Spinal cord (tissue), 10 donors: ENCODE measurements at places on chromosomes 13 and 19. TPM values are rescaled to one million over a fixed set of nuclear protein-coding genes. Genes with fewer than 3 reads are reported as not detected.

DNA sequence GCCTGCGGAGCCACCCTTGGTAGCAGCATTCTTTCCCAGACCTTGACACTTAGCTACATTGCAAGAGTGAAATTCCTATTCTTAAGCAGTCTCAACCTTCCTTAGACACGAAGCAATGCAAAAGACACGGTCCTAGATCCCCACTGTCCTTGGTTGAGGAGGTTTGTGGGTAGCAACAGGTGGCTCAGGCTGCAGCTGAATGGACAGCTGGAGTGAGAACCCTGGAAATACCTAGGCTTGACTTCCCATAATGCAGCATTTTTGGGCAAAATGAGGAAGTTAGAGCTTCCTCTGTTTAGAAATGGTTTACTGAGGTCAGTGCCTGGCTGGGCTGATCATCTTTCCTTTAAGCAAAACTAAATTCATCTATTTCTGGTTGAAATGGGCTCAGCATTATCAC is 296.6 kb downstream of the RFC3 start:
- DNase-seq, result no peak

DNA sequence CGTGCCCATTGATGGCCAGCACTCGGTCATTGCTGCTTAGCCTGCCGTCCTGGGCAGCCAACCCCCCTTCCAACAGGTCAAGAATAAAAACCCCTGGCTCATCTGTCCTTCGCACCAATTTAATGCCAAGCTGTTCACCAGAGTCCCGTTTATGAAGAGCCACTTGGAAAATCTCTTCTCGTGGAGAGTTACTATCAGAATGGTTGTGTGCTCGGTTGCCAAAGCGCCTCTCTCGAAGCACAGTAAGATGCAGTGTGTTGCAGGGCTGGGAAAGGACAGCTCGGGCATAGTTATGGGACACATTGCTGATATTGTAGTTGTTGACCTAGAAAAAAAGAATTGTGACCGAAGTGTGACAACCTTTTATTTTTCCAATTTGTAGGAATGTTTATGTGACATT is 57.9 kb downstream of the LNX2 start:
- DNase-seq, result no peak

MCEMP1 gene
- 1.7 TPM for total RNA-seq

- no peak for DNase-seq
Observed at GRCh38 chr19:29860492-29860891, 48.7 kb downstream of the CCNE1 start.
